ENCODE measurements at places on chromosomes 13 and 19. TPM values are rescaled to one million over a fixed set of nuclear protein-coding genes. Genes with fewer than 3 reads are reported as not detected.

DNA sequence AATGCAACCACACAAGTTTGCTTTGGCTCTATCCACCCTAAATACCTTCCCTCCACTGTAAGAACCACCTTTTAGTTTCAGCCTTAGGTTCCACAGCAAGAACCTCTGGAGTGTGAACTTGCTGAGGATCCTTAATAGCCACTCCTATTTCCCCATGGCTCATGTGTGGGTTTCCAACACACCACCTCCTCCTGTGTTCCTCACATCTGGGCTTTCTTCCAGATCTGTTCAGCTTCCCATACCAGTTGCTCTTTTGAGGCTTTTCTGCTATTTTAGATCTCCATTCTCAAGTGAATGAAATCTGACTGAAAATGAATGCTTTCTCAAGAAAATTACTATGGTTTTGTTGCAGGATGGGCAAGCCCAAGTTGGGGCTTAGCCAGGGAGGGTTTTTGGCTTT is 104.8 kb upstream of the MIR17HG start:
- no peak for DNase-seq

DNA sequence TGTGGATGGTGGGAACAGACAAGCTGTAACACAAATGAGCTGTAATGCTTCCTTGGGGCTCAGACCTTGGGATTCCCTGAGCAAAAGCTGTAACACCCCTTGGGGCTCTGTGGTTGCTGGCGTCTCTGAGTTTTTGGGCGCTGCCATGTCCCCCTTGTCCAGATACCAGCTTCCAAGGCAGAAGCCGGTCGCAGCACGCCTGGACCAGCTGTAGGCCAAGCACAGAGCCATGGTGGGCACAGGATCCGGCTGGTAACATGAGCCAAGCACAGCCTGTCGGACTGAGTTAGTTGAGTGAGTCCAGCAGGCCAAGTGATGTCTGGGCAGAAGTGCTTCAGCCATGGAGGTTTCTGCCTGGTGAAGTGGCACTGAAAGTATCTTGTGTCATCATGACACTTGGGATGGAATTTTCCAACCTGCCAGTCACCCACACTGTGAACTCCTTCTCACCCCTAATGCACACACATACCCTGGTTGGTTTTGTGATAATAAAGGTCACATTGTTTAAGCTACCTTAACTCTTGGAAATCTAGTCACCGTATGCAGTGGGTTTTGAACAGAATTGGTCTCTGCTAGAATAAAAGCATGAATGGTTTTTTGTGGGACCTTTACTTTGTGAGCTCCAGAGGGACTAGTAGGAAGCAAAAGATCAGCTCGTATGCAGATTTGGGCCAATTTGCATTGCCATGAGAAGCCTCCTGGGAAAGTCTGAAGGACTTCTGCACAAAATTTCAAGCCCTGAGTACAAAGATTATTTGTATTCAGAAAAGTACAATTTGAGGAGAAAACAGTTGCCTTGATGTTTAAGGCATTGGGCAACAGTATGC is 7.0 kb upstream of the ZNF17 start:
- no peak for DNase-seq

GRCh38 chr13:29704648-29705047 is 109.2 kb upstream of the SLC7A1 start:
- DNase-seq, result no peak

DNA sequence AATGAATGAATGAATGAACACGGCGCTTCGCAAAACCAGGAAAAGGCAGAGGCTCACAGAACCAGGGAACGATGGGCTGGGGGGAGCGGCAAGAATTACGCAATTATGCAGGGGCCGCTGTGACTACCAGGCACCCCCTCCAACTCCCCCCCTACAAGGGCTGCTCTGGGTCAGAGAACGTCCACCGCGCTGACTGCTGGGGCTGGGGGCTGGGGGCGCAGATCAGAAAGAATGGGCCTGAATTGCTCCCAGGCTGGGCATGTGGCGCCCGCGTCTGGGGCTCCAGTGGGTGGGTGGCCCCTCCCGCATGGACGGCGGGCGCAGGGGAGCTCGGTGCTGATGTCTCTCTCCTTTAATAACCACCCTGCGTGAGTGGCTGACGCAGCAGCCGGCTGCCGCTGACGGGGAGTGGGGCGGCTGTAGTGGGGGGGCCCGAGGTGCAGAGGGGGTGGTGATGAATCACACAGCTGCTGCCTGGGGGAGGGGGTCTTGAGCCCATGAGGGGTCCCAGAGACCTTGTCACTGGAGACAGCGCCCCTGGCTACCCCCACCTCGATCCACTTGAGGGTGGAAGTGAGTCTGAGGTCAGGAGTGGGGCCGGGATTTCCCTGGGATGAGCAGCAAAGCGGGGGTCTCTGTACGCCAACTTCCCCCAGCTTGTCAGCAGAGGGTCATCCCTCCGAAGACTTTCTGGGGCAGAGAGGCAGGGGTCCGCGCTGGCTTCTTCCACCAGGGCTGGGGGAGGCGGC is 1.5 kb upstream of the CIRBP start:
- no peak for DNase-seq

ZNF560 gene
- total RNA-seq, result not detected

GRCh38 chr13:110771194-110771593 is 57.7 kb downstream of the ING1 start:
- no peak for DNase-seq

GRCh38 chr19:45667620-45668341 is at the start of gene GIPR:
Gene GIPR, plus strand, starts transcription at chr19:45668221. Its CDS starts 1,300 bp downstream, at chr19:45669521.
- DNase-seq, result peak; percentile 52

DNA sequence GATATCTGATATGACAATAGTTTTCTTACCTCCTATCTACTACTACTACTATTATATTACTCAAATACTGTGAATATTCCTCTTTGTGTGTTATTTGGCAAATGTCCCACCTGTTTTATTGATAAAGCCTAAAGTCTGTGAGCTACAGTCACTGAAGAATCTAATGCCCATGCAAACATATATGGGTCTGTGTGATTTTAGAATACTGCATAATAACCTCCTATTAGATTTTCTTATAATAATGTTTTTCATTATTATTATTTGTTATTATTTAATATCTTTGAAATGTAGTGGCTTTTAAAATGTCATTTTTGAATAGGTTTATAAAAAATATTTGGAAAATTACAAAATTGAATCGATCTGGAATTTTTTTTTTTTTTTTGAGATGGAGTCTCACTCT is 1330.8 kb upstream of the MIR17HG start:
- DNase-seq, result no peak

GRCh38 chr13:110326263-110326904 is 19.3 kb downstream of the COL4A2 start:
- DNase-seq, result no peak

PTH2 gene
- not detected for total RNA-seq

POSTN gene
- 2.0 TPM for total RNA-seq

Data from progenitor cell of endocrine pancreas (in vitro differentiated cells).